Smooth muscle cell of bladder (primary cell): ENCODE measurements at places on chromosomes 11 and 22. TPM values are rescaled to one million over a fixed set of nuclear protein-coding genes. Genes with fewer than 3 reads are reported as not detected.

Gene CCDC89
- 3.3 and 4.3 TPM in 2 replicates for total RNA-seq

Gene MPEG1
- total RNA-seq, result not detected in 2 replicates

Gene OR6T1
- total RNA-seq, result not detected in 2 replicates

Gene C11orf86
- total RNA-seq, result 0.28 TPM in 2 replicates

Gene ST14
- total RNA-seq, result under 0.01 and 0.14 TPM in 2 replicates

Gene KRTAP5-9
- total RNA-seq, result not detected in 2 replicates

Gene OR52A1
- total RNA-seq, result not detected in 2 replicates
